Sciatic nerve (tissue), 2 donors: ENCODE measurements at places on chromosomes 3 and 15.

- DNase-seq, result no peak
Measured at GRCh38 chr15:41919201-41919820, 25.5 kb upstream of the SPTBN5 start.

- no peak for DNase-seq
Measured at GRCh38 chr3:46110701-46111493, 83.6 kb upstream of the XCR1 start.

GRCh38 chr15:64896371-64897069 lies 15.2 kb upstream of the ANKDD1A start:
- DNase-seq, result no peak

DNA sequence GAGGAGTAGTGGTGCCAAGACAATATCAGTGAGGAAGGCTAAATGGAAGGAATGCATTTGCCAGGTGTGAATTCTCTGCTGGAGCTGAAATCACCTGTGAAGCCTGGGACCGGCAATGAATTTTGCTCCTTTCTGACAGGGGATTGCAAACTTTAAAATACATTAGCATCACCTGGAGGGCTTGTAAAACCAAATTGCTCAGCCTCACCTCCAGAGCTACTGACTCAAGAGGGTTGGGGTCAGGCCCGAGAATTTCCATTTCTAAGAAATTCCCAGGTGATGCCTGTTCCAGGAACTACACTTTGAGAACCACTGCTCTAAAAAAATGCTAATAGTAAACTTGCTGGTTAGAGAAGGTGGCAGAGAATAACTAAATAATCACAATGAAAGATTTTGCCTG lies 445.6 kb upstream of the RBMS3 start:
- DNase-seq, result no peak

- no peak for DNase-seq
Measured at GRCh38 chr3:70857916-70858315, 545.5 kb upstream of the MDFIC2 start.

DNA sequence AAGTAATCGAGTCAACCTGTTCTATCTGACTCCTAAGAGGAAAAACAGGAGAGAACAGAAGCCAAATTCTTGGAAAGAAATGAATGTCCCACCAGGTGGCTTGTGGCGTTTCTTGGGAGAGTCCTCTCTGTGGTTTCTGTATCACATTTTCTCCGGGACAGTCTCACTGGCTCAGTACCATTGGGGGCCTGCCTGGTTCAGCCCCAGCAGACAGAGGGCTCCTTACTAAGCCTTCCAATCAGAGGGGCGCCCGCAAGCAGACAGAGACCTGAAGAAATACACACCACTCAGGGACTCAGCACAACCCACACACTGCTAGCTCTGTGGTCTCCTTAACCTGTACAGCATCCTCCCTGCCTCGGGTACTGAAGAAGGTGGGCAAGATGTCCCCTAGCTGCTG lies 302.1 kb downstream of the TLE3 start:
- DNase-seq, result no peak

DNA sequence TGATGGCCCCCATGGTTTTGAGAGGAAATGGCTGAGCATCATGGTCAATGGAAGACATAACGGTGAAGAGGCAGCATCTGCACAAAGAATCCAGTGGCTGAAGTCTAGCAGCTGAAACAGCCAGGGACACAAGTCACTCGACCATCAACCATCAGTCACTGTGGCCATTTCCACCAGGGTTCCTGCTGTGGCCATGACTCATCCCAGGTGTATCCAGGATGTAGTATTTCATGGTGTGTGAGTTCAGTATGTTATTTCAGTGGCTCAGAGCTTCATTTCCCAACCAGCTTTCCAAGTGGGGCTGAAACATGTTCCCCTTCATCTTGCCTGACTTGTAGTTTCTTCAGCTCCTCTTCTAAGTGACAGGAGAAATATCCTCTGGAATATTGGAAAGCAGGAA lies 47.8 kb upstream of the WNT5A start:
- no peak for DNase-seq

GRCh38 chr3:71164881-71165280 lies 418.6 kb downstream of the FOXP1 start:
- DNase-seq, result no peak

GRCh38 chr15:64232400-64232799 lies 69.6 kb upstream of the PPIB start:
- DNase-seq, result no peak

GRCh38 chr3:8987645-8988383 lies 24.5 kb upstream of the RAD18 start:
- peak; percentile 78 for DNase-seq

- peak; percentile 84 for DNase-seq
Measured at GRCh38 chr15:45187894-45188830, at the start of gene SHF. SHF (minus strand) TSS chr15:45187966; CDS start chr15:45187951, 15 bp downstream.

DNA sequence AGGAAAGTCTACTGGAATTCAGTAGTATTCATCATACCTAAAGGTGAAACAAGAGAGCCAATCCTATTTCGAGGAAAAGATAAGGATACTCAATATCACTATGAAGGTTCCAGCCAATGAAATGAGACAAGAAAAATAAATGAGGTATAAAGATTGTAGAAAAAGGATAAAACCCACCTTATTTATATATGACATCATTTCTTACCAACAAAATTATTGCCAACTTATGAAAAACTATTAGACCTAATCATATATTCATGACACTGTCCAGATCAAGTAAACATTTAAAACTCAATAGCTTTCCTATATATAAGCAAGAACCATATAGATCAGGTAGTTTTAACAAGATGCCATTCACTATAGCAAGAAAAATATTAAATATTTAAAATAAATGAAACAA lies 110.4 kb upstream of the NR2E3 start:
- DNase-seq, result no peak

DNA sequence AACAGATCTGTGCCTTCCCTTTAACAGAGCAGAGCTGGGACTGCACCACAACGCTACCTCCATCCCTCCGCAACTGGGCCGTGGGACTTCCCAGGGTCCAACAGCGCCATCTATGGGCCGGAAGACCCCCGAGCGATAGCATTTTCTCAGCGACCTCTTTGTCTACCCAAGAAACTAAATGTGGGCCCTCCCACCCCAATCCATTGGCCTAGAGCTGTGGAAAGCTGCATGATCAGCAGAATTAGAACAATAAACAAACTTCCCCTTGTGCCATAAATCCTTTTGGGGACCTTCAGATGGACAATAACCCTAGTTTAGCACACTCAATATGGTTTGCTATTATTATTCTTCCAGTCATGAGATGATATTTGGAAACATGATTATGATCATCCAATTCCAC lies 74.8 kb upstream of the NTRK3 start:
- DNase-seq, result no peak

DNA sequence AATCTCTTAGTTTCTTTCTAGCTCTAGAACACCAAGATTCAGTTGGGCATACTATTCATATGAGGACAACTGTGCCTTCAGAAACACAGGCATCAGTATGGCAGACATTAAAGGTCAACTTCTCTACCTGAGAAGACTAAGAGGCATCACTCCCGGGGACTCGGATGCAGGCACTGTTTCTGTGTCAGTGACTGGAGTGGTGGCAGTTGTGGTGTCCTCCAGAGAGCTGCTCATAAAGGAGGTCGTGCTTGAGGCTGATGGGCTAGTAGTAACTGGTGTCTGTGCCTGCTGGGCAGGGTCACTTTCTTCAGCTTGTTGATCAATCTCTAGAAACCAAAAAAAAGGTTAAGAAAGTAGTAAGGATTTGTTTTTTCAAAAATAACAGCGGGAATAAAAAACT lies 75.2 kb downstream of the FBXL22 start:
- DNase-seq, result no peak

DNA sequence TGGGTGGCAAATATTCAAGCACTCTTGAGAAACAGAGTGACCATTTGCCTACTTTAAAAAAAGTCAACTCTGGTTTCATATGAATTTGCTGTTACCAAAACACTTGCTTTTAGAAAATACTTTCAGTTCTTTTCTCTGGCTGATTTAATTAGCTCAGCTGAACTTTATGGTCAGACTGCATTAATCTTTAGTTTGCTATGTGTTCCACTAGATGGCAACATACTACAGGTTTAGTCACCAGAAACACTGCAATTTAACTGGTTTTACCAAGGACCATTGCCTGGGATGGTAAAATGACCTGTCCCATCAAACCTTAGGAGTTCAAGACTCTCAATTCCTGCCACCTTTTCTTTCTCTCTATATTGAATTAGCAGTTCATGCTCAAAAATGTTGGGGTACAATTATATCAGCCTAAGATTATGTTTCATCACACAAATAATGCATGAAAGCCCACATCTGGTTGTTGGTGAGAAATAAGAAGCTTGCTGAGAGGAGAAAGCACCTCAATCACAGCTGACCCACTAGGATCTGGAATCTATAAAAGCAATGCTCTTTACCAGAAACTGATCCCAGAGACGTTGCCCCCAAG lies 14.2 kb downstream of the EIF4E3 start:
- no peak for DNase-seq

DNA sequence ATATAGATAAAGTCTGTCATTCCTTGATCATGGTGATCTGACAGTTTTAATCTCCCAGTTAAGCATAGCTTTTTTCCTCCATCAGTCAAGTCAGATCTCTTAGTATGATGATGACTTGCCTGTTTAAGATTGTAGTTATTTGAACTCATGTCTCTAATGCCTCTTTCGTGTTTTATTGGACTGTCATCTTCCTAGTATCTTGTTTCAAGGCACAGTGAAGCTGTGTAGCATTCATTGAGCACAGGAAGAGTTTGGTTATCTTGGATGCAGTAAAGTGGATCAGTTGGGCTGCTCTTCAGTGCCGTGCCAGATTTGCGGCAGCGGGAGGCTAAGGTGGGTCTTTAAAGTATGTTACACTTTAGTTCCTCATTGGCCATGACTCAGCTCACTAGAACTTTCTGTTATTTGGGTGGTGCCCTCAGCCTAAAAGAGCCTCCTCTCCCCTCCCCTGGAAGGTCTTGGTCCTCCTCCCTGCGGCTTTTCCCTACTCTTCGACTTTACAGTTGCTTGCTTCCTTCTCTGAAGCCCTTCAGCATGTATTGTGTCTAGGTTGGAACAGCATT lies 45.7 kb upstream of the SKOR1 start:
- DNase-seq, result no peak

- DNase-seq, result no peak
Measured at GRCh38 chr3:102630531-102630930, 195.7 kb downstream of the ZPLD1 start.

DNA sequence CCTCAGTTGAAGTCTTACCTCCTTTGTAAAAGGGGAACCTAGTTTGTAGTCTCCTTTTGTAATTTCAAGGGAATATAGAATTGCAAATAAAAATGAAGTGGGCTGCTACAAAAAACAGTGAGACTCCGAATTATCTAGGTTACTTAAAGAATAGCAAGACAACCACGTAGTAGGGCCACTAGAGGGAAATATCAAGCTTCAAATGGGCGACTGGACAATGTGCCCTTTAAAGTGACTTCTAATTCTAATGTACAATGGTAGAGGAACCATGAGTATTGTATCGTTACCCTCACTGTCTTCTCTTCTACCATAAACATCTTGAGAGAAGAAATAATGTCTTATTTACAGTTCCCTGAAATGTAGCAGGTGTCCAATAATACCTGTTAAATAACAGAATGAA lies 56.3 kb downstream of the TP63 start:
- DNase-seq, result no peak

- no peak for DNase-seq
Measured at GRCh38 chr3:117278424-117279190, 569.0 kb downstream of the TUSC7 start.

- no peak for DNase-seq
Measured at GRCh38 chr3:19070325-19070724, 78.0 kb upstream of the KCNH8 start.

GRCh38 chr3:106810300-106810875 lies 566.9 kb upstream of the CCDC54 start:
- DNase-seq, result no peak

DNA sequence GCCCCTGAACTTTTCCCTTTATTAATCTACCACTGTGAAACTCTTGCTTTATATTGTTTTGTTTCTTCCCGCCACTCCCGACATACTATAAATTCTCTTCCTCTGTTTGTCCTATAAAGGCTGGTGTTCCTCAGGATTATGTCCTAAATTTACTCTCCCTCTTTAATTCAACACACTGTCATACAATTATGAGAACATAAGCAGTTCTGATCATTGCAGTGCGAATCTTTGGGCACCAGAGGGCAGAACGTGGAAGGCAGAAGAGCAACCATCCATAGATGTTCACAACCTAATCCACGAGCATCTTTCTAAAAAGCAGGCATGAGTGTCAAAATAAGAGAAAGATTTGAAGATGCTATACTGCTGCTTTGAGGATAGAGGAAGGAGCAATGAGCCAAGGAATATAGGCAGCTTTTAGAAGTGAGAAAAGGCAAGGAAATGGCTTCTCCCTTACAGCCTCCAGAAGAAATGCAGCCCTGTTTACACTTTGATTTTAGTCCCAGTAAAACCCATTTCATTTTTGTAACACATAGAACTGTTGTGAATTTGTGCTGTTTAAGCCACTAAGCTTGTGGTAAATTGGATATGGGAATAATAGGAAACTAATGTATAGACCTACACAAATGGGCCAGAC lies 179.4 kb downstream of the GBE1 start:
- peak; percentile 53 for DNase-seq

DNA sequence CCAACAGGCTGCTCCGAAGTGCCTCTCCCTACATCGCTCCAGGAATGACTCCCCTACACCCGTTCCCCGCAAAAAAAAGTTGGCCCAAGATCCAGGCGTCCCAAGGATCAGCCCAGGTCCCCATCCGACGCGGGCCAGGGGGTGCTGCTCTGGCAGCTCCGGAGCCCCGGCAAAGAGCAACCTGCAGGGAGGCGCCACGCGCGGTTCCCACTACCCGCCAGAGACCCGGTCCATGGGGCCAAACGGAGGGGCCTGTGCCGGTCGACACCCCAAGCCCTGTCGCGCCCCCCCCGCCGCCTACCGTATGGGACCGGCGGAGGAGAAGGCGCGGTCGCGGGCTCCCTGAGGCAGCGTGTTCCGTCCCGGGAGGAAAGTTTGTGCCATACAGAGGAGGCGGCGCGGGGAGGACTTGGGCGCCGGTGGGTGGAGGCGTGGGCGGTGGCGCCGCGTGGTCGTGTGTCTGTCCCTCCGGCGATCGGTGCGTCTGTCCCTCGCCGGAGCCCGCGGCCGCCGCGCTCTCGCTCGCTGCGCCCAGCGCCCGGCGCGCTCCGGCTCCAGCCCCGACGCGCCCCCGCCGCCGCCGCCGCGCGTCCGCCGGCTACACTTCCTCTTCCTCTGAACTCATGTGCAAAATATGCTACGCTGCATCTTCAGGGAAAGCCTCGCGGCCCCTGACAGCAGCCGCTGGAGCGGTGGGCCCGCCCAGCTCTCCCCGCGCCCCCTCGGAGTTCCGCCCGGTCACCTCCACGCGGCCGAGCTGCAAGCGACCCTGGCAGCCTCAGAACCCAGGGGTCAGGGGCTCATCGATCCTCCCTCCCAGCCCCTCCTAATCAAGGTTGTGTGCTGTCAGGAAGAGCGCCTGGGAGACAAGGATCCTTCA lies at the start of gene RFTN1:
Gene RFTN1, minus strand, starts transcription at position 559 of the 880 bp plus-strand sequence. CDS start 19,830 bp downstream, outside the sequence.
- peak; percentile 78 for DNase-seq
